ENCODE measurements at places on chromosomes 2 and 18.

DNA sequence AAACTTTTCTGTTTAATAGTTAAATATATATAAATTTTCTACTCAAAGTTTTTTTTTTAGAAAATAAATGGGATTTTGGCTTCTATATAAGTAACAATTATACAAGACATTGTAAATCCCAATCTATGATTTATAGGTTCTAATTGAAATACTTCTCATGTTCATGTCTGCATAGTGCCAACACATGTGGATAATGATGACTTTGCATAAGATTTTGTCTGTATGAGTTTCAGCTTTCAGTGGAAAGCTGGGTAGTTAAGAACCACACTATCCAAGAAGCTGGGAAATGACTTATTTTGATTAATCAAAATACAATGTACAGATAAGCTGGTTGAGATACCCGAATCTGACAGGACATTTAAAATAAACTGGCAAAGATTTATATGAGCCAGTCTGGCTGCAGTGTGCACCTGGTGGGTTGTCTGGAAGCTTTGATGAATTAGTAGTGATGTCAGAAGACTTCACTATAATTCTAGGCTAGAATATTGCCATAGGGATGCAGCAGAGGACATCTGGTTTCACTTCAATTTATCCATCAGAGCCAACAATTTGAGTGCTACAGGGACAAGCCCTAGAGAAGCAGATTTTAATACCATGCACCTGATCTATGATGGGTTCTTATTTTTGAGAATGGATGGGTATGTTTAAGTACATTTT lies 45.4 kb downstream of the EML6 start:
- DNase-seq = no peak

DNA sequence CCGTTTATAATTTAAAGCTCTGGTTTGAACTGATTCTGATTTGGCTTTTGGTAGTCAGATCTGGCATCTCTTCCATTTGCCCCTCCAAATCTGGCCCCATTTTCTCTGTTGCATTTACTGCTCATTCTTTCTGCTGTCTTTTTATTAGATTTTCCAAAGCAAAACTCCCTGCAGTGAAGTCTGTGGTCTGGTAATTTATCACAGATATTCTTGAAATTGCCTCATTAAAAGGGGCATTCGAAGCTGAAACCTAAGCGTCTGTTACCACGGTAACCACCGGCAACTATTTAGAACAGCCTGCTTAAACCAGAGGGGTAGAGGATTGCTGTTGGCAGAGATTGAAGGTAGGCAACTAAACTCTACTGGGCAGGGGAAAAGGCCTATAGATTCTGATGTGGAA lies 111.5 kb upstream of the UPP2 start:
- no peak for DNase-seq

GRCh38 chr2:102442967-102443828 lies 20.2 kb downstream of the IL18RAP start:
- DNase-seq = peak; percentile 26

DNA sequence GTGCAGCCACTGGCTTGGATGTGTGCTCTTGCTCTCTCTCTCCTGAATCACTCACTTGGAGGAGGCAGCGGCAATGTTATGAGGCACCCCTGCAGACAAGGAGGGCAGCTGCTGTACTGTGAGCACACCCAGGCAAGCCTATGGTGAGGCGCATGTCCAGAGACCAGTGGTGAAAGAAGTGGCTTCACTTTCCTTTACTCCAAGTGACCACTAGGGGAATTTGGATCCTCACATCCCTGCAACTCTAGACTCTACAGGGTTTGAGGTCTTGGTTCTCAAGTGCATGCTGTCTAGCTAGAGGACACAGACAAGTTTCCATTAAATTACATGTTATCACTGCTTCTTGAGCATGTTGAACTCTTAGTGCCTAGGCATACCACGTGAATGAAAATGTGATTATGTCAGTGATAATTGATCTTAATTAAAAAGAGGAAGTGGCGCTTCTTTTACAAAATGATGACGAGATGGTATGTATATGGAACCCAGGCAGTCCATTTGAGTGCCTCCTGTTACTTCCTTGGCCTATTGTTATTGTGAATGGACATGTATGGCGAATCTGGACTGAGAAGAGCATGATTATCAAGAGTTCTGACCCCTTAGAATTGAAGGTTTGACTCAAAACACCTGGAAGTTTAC lies 181.0 kb upstream of the CDH2 start:
- no peak for DNase-seq

DNA sequence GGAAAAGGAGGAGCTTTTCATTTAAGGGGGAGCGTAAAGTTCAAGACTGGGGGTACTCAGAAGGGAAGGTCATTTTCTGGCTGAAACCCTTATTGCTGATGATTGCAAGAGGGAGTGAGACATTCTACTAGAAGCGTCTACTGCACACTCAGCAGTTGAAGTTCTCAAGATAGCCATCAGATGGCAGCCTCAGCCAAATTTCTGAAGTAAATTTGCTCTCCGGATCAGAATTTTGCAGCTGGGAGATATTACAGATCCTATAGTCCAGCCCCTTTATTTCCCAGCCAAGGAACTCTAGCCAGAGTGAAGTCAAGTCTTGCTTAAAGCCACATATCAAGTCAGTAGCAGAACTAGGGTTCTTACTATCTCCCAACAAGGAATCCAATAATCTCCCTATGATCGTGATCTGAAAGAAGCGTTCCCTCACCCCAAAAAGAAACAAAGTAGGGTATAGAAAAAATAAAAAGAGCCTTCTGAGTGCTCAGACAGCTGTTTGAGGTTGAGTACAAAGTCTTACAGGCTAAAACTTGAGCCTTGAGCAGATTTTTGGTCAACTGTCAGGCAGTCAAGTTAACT lies 24.0 kb downstream of the RAX start:
- DNase-seq = no peak

DNA sequence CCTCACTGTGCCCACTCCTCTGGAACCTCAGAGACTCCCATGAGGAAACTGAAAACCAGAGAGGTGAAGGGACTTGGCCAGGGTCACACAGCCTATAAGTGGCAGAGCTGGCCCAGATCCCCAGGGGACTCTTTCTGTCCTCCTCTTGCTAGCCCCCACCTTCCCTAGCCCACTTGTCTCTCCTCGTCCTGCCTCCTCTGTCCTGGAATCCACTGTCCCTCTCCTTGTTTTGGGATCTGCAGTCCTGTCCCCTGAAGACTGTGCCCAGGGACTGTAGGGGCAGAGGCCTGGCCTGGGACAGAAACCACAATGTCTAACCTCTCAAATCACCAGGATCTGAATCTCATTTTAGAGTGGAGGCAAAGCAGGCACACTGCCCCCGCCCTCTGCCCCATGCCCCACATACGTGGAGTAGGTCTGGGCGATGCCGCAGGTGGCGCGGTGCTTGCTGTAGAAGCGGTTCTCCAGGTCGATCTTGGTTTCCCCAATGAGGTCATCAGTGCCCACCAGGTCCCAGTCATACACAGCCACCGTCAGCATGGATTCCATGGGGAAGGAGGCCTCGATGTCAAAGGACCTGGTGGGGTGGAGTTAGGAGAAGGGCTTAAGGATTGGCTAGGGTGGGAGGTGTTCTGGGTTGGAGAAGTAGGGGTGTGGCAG lies 12.5 kb downstream of the OTOF start:
- no peak for DNase-seq

- peak; percentile 9 for DNase-seq
Observed at GRCh38 chr18:57077786-57078552, 68.9 kb upstream of the BOD1L2 start.

DNA sequence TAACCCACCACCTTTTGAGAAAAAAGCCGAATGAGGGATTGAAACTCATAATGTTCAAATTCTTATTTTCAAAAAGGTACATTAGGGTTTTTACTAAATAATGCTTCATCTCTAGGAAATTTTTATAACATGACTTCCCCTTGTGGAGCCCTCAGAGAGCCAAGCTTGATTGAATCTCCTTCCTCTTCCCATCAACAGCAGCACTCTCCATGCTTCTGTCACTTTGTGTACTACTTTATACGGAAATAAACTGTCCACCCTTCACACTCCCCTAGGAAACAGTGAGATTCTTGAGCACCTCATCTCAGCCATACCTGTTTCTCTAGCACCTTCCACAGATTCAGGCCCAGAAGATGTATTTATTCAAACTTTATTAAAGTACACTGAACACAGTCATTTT lies 51.8 kb downstream of the TFPI start:
- DNase-seq = no peak

GRCh38 chr2:186687807-186688211 lies 6.1 kb upstream of the FAM171B start:
- DNase-seq = no peak

GRCh38 chr18:48571639-48572384 lies 33.0 kb downstream of the CTIF start:
- DNase-seq = no peak

- no peak for DNase-seq
Observed at GRCh38 chr2:231924889-231925275, 1.3 kb downstream of the NPPC start.

GRCh38 chr2:96702098-96702785 lies 37.6 kb downstream of the LMAN2L start:
- no peak for DNase-seq

GRCh38 chr2:27171351-27171848 lies 22.6 kb downstream of the TCF23 start:
- no peak for DNase-seq

DNA sequence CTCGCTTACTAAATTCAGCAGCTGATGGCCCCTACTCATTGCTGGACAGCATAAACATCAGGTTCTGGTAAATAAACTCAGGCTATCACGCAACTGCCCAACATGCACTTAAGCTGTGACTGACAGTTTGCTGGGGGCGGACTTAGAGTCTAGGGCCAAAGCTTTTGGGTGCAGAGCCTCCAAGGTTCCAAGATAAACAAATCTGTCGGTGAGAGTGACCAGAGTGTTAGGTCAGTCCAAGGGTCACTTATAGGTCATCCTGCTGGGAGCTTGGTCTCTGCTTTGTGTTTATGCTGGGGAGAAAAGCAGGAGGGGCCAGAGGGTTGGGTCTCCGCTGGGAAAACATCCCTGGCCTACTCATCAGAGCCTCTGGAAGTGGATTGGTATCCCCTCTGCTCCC lies 188.6 kb upstream of the GATA6 start:
- no peak for DNase-seq

GRCh38 chr2:10978090-10978670 lies 66.4 kb downstream of the KCNF1 start:
- no peak for DNase-seq

DNA sequence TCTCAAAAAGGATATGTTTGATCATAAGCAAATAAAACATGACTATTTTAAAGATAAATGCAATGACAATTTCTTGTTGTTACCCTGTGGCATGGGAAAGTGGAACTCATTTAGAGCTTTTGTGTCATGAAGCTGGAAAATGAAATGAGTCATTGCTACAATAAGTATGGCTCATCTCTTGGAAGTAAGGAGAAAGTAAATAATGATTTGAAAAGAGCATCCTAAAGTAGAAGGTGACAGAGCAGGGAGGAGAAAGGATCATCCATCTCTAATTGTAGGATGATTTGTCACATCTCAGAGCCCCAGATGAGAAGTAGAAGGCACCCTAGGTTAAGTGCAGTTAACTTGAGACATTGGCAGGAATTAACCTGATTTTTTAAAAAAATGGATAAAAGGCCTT lies 200.5 kb downstream of the CPS1 start:
- no peak for DNase-seq

GRCh38 chr2:121521359-121521758 lies 9.3 kb upstream of the RNU4ATAC start:
- DNase-seq = no peak

- DNase-seq = no peak
Observed at GRCh38 chr2:216281876-216282275, 90.4 kb downstream of the MARCHF4 start.

GRCh38 chr2:46645681-46646162 lies 166.4 kb downstream of the TMEM247 start:
- DNase-seq = no peak
